ENCODE measurements at places on chromosomes 7 and 10.
A peak's percentile ranks its signal among the peaks of the same experiment; 100 is the strongest.

DNA sequence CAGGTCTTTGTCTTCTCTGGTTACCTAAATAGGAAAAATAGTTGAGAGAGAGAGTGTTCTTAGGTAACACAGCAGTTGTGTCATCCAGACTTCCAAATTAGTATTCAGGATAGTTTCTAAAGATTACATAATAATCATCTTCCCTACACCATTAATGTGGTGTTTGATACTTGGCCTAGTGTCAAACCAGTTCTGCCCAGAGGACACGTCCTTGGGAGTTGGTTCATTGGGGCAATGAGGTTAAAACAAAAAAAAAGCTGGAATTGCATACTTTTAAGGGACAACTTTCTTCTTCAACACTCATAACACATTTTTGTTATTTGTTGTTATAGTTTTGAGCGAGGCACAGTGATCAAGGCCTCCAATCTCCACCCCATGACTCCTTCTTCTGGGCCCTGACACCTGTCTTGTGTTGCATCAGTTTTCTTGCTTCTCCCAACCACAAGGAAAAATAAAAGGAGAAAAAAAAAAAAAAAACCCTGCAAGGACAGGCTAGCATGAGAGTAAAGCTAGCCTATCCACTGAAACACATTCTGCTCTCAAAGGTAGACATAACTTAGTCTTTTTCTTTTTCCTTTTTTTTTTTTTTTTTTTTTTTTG, 28.8 kb downstream of the STN1 start:
- DNase-seq = no peak

- no peak for DNase-seq
Measured at GRCh38 chr10:113042868-113043267, 92.8 kb downstream of the TCF7L2 start.

GRCh38 chr7:133836666-133837065, 290.5 kb upstream of the LRGUK start:
- DNase-seq = no peak

GRCh38 chr10:85978566-85979358, 387.8 kb downstream of the GRID1 start:
- DNase-seq = no peak

DNA sequence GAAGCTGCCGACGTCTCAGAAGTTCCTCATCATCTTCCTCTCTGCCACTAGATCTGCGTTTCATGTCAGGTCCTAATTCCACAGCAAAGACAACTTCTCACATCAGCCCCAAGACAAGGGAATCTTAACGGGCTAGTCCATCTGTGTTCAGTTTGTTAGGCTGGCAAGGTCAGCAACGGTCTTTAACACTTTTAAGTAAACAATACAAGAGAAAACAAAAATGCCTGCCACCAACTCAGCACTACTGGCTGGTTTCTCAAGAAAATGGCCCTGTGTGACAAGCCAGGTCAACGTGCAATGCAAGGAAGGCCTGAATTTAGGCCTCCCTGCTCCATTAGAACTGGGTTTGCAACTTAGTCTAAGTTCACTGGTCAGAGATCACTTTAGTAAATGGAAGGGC, 41.0 kb upstream of the AFAP1L2 start:
- DNase-seq = no peak

DNA sequence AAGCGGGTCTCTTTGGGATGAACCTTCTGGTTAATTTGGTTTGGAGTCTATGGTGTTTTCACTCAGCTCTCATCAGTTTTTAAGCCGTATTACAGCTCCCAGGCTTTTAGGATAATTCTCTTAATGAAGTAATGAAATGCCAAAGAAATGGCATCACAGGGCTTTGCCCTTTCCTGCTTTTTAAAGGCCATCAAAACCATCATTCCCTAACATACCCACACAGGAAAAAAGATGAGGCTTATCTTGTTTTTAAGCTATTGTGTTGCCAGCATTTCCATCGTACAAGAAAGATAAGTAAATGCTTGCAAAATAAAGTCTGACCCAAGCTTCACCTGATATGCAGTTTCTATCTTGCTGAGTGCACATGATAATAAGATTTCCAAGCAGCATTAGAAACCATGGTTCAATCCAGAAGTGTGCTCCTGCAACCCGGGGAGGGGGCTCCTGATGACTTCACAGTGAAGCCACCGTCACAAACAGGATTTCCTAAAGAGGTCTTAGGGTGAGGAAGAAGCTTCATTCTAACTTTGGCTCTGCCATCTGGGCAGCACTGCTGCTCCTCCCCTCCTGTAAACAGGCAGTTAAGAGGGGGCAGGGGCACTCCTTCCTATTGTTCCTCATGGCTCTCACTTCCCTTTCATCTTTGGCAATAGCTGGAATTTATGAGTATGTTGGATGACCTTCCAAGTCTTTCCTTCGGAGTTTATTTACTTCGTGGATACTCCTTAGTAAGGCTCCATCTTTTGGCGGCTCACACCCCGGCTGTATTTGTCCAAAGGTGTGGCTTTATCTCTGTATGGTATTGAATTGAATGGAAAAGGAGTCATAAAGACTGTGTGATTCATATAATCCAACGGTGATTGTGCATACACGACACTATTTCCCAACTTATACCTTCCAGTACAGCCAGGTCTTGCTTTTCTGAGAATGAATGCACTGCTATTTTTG, 55.2 kb upstream of the FAM133B start:
- DNase-seq = peak; percentile 51

- DNase-seq = no peak
Measured at GRCh38 chr7:4845740-4846142, 16.1 kb downstream of the PAPOLB start.

DNA sequence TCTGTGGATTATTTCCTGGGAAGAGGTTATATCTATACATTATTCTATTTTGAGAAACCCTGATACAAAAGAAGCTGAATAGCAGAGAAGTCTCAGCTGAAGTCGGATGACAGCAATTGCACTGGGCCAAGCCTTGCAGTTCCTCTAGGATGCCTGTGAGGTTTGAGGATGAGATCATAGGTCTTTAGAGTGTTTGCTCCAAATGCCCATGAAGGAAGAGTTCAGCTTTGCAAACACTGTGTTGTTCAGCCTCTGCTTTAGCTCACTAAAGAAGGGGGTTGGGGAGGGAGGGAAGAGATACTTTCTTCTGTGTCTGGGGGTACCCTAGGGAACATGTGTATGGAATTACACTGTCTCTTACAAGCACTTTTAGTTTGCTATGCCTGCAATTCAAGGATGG, 282.5 kb upstream of the NRP1 start:
- DNase-seq = peak; percentile 32

DNA sequence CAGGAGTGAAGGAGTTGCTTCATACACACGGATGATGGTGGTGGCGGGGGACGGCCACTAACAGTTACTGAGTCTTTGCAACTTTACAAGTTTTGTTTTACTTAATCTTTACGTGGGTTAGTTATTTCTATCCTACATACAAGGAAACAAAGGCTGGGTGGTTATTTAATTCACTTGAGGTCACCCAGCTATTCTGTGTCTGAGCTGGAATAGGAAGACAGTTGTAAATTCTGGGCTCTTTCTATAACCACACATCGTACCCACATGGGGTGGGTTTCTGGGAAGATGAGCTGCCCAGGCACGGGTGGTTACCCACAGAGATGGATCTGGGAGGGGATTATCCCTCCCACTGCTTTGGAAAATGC, 137.9 kb downstream of the ANLN start:
- no peak for DNase-seq

DNA sequence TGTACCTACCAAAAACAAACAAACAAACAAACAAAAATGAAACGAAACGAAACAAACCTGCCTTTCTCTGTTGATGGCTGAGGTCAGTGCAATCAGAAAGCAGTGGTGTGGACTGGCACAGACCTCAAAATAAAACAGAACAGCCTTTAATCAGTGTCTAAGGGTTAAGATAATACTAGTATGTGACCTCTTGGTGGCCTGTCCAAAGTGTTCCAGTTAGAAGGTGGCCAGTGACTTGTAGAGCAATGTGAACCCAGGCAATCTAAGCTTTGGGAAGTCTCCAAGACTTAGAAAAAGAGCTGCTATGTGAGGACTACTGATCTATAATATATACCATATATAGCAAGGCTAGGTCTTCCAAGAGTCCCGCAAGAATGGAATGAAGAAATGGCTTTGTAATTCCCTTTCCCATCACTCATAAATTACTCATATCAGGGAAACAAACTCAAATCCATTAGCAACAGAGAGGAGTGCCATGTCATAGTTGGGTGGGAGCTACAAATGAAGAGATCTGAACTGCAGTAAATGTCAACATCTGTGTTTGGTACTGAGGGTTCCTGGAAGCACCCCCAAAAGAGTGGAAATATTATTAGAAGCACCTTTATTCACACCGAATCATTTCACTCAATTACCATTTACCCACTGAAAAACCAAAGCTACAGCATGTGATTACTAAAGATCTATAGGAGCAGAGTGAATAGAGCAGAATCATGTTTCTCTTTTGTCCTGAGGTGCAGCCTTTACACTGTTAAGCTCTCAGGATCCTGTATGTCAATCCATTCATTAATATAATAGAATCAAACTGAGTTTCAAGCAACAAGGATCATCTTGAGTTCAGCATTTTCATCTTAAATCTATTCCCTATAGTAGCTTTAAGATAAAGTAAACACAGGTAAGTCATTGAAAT, 28.0 kb downstream of the ABLIM1 start:
- no peak for DNase-seq

DNA sequence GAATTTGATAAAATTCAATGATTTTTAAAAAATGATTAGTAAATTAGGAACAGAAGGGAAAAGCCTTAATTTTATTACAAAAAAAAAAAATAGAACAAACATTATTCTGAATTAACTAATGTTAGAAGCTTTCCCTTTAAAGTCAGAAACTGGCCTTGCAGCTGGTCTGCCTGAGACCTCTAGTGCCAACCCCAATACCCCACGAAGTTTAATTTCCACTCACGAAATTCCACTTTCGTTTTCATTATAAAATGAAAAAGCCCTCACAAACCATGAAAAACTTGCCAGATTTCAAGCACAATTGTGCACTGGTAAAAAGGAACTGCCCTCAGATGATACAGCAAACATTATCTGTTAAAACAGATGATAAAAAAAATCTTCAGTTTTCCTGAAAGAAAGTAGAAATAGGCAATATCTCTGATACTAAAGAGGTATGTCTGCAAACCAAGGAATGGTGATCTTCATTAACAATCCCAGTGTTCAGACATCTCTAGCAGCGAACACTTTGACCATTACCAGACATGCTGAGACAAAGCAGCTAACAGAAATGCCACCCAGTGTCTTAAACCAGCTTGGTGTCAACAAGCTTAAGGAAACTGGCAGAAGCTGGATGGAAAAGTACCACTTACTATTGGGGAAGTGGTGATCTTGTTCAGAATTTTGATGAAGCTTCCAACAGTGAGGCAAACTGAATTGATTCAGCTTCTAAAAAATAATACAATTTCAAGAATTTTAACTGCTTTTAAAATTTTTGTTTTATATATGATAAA, 80.2 kb downstream of the PALS2 start:
- DNase-seq = no peak

DNA sequence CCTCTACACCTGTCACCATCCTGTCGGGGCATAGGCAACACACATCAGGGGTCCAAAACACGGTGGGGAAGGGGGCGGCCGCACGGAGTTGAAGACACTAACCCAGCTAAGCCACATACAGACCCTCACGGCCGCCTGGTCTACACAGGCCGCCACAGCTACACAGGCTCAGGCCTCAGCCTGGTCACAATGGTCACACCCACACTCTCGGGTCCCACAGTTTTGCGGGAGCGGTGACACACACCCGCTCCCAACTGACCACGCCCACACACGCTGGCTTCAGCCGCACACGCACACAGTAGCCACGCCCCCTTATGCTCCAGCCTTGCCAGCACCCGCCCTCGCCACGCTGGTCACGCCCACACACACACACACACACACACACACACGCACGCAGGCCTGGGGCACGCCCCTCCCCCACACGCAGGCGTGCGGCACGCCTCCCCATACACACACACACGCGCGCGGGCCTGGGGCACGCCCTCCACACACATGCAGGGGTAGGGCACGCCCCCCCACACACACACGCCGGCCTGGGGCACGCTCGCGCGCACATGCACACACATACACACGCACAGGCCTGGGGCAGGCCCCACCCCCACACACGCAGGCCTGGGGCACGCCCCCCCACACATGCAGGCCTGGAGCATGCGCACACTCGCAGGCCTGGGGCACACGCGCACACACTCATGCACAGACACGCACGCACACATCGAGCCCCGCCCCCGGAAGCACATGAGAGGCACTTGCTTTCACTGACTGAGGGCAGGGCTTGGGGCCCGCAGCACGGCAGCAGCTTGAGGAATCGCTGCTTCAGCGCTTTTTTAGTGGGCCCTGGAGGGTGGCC, 12.3 kb upstream of the OGA start:
- DNase-seq = peak; percentile 90

DNA sequence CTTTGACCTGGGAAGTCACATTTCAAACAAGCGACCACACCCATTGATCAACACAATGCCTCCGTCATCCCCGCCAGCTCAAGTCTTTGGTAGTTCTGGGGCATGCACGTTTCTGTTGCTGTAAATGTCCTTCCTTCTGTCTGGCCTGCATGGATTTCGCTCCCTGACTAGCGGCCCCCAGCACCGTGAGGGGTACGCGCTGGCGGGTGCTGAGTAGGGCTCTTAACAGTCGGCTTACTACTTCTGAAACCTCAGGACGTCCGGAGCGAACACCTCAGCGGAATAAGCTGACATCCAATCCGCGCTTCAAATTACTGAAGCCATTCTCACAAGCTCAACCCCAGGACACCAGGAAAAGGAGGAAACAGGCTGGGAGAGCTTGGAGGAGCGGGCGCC, 505 bp downstream of the NUDCD3 start:
- peak; percentile 42 for DNase-seq

DNA sequence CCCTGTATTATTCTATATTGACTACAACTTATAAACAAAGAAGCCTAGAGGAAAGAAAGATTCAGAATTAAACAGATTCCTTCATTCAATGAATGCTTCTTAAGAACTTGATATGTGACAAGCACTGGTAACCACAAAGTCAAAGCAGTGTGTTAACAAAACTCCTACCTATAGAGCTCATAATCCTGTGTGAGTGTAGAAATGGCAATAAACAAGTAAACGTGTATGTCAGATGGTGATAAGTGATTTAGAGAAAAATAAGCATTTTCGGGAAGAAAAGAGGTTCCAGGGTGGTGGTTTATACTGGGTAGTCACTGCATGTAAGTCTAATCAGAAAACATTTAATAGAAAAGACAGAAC, 141.3 kb downstream of the JMJD1C start:
- no peak for DNase-seq

DNA sequence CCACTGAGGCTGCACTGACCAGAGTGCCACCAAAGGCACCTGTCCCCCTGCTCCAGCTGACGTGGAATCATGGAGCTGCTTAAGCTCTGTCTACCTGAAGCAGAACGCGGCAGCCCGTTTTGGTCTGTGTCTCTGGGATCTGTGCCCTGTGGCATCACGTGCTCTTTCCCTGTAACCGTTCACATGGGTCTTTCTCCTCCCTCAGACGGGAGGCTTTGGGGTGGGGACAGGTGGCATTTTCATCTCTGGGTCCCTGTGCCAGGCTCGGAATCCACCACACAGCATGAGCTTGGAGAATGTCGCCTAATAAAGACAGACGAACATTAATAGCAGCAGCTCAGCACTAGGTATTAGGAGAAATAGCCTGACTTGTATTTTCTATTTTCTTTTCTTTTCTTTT, 1.6 kb upstream of the ADAP1 start:
- DNase-seq = no peak

- DNase-seq = peak; percentile 82
Measured at GRCh38 chr7:137933270-137934017, 68.4 kb downstream of the CREB3L2 start.
